Retinal pigment epithelial cell (primary cell): ENCODE measurements at places on chromosomes 6 and 20.

- no peak for DNase-seq
These were observed 100.5 kb downstream of the ASCC3 start for GRCh38 chr6:100780648-100781047.

DNA sequence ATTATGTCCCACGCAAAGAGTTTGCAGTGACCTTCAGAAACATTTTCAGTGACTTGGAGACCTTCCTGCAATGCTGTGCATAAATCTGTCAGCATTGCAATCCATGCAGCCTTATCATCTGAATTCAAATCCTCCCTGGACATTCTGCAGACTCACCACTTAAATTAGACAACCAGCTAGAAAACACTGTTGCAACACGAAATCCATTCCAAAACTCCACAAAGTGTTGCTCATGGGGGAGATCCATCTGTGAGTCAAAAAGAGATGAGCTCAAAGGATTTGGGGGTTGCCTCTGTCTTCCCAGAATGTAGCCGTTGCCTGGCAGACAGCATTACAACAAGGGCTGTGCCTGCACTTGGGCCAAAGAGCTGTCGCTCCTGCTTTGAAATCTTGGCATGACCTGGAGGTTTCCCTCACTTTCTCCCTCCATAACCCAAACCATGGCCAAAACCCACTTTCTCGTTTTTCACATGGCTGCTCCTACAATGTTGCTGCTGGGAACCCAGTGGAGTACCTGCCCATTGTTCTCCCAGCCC lies 163.5 kb upstream of the CDYL start:
- DNase-seq: no peak

- no peak for DNase-seq
These were observed 15.7 kb upstream of the CST7 start for GRCh38 chr20:24933266-24933908.

- no peak for DNase-seq
These were observed 73.3 kb upstream of the TOP1 start for GRCh38 chr20:40955326-40955725.

GRCh38 chr6:169386411-169387057 lies 132.9 kb upstream of the THBS2 start:
- DNase-seq: no peak

- no peak for DNase-seq
These were observed 871 bp upstream of the SYNDIG1 start for GRCh38 chr20:24468401-24469115.

DNA sequence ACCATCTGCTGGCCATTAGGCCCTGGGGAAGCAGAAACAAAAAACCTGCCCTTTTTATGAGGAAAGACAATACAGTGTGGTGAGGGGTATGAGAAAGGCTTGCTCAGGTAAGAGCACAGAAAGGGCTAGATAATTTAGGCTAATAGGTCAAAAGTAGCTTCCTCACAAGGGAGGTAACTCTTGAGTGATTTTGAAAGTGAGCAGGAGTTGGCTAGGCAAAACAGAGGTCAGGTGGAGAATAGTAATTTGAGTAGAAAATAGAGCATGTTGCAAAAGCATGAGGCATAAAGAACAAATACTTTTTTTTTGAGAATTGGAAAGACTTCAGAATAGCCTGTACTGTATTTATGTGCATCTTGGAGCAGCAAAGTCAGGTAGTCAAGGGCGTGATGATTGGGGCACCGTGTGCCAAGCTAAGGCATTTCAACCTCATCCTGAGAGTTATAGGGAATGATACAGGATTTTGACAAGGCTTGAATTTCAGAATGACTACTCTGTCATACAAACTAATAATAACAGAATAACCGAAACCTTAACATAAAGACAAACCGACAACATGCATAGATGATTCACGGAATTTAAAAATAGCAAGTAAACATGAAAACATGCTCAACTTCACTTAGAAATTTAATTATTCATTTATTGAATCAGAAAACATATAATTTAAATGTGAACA lies 123.0 kb upstream of the ENPP5 start:
- no peak for DNase-seq

DNA sequence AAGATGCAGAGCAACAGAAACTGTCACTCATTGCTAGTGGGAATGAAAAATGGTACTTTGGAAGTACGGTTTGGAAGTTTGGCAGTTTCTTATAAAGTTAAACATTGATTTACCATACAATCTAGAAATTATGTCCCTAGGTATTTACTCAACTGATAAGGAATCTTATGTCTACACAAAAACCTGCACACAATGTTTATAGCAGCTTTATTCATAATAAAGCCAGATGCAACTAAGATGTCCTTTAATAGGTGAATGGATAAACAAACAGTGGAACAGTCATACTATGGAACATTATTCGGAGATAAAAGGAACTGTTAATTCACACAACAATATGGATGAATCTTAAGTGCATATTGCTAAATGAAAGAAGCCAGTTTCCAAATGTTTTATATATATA lies 96.2 kb upstream of the SIRPA start:
- DNase-seq: no peak

DNA sequence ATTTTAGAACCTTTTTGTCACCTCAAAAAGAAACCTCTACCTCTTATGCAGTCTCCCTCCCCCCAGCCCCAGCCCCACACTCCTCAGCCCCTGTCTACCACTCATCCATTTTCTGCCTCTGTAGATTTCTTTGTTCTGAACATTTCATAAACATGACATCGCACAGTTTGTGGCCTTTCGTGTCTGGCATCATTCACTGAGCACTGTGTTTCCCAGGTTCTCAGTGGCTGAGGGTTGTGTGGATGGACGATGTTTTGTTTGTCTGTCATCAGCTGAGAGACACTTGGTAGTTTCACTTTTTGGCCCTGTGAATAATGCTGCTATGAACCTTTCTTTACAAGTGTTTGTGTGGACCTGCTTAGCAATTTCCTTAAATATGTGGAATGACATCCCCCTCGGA lies 64.5 kb downstream of the FAM120B start:
- no peak for DNase-seq

GRCh38 chr6:21134356-21134755 lies 459.2 kb upstream of the SOX4 start:
- no peak for DNase-seq
